ENCODE measurements at places on chromosomes 1 and 21.

DNA sequence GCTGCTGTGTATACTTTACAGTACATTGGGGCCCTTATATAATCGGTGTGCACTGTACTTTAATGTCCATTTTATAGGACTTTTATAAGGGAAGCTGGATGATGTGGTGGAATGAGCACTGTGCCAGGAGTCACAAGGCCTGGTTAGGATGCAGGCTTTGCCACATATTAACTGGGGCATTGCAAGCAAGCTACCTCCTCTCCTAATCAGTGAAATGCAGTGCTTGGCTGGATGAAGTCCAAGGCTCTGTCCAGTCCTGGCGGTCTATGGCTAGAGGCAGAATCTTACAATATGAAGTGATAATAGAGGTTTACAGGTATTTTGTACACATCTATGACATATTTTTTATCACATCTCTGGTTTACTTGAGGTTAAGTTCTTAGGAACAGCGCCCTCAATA lies 1.7 kb upstream of the PKP1 start:
- no peak for DNase-seq

GRCh38 chr1:30929135-30929889 lies 20.8 kb upstream of the SDC3 start:
- DNase-seq, result no peak

- no peak for DNase-seq
Measured at GRCh38 chr1:200891774-200892157, 2.9 kb upstream of the INAVA start.

DNA sequence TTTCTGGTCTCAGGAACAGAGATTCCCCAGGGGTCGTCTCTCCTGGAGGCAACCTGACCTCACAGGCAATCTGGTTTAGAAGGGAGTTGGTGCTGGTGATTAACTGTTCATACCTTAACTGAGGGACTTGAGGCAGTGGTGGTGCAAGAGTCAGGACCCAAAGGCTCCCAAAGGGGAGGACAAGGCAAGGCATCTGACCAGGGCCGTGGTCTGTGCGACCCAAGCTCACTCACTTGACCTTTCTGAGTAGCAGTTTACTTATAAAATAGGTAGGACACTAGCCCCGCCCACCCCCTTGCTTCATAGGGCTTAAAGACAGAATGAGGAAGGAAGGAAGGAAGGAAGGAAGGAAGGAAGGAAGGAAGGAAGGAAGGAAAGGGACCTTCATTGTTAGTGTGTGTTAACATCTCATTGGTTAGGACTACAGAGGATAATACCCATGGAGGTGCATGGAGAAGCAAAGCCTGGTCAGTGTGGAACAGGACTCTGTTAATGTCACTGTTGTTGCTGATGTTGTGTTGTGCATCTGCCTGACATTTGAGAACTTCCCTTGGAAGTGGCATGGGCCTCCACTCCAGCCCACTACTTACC lies 4.6 kb upstream of the KCNA2 start:
- DNase-seq, result no peak

DNA sequence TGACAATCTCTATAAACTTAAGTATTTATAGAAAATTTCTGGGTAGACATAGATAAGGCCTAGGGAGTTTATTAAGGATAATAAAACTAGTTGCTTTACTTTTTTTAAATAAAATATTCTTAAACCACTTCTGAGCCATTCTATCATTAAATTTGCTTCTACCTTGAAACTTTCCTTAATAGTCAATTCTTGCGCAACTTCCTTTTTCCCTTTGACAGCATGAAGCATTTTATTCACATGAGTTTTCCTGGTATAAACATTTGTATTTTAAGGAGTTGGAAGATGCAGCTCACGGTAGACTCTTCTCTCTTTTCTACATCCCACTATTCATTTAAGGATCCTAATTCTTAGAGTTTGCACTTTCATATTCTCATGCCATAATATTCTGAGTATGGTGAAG lies 75.8 kb upstream of the DPH5 start:
- no peak for DNase-seq

- DNase-seq, result no peak
Measured at GRCh38 chr1:204524986-204525385, 8.8 kb downstream of the MDM4 start.

DNA sequence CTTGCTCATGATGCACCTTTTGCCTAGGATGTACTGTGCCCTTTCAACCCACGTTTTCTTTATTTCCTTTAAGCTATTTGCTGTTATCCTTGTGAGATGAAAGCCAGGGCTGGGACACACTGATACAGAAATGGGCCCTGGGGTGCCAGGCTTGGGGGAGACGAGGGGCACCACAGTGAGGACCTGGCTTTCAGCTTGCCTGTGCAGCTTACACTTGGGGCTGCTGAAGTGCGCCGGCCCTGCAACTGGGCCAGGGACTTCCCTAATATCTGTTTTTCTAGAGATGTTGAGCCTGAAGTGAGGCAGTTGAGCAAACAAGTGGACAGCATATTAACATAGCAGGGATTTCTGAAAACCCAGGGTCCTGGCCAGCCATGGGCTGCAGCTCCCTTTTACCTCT lies 42.5 kb upstream of the SLC19A1 start:
- no peak for DNase-seq

GRCh38 chr1:160569806-160570205 lies 9.5 kb downstream of the CD84 start:
- no peak for DNase-seq

GRCh38 chr1:46969014-46969619 lies 27.8 kb upstream of the CYP4A11 start:
- DNase-seq, result no peak

GRCh38 chr1:182679684-182680083 lies 4.7 kb downstream of the RGS8 start:
- DNase-seq, result no peak

- DNase-seq, result no peak
Measured at GRCh38 chr21:32728456-32728839, 635 bp upstream of the SYNJ1 start.

- DNase-seq, result no peak
Measured at GRCh38 chr1:219650880-219651279, 38.0 kb upstream of the ZC3H11B start.

All from retinal pigment epithelial cell (primary cell).